ENCODE measurements at places on chromosomes 2 and 18.

DNA sequence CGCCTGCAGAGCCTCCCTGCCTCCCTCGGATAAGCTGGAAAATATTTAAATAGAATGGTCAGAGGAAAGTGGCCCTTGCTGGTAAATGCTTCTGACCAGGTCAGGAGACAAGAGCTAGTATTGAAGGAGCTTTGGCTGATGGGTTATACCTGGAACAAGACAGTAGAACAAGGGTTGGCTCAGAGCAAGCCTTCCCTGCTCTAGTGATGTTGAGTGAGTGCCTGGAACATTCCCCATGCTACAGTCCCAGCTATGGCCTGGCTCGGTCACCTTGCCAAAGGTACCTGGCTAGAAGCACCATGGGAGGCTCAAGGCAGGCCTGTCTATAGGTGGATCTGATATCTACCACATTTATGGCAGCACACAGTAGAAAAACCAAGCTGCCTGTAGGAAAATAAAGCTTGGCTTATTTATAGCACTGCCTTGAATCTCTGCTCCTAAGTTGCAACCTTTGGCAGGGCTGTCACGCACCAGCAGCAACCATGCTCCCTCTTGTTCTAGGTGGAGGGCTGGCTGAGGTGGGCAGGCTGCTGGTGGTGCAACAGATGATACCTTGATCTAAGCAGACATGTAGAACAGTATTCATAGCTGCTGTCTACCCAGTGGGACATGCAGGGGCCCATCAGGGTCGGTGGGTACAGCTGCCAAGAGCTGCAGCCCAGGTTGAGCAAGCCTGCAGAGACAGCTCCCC is 66.7 kb upstream of the BCL2L11 start:
- no peak for DNase-seq

DNA sequence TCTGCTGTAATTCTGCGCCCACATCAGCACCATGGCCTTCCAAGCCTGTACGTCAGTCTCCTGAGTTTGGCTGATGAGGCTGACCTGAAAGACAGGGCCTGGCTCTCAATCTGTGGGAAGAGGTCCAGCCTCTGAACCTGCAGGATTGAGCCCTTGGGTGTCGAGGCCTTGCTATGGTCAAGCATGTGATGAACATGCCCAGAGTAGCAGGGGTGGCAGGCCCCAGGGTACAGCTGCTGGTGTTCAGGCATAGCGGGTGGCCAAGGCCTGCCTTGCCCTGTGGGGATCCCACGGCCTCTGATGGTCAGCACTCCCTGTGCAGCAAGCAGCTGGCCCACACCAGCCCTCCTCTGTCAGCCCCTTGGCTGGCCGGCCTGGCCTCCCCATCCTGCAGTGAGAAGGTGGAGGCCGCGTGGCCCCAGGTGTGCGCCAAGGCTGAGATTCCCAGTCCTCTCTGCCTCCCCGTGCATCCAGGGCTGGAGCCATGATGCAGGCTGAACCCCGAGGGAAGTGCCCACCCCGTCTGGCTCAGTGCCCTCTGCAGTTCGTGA is 298.4 kb downstream of the NDUFA10 start:
- no peak for DNase-seq

GRCh38 chr2:202387608-202388342 is 11.6 kb downstream of the BMPR2 start:
- DNase-seq: no peak

GRCh38 chr18:56890632-56891031 is 239.5 kb downstream of the WDR7 start:
- no peak for DNase-seq

DNA sequence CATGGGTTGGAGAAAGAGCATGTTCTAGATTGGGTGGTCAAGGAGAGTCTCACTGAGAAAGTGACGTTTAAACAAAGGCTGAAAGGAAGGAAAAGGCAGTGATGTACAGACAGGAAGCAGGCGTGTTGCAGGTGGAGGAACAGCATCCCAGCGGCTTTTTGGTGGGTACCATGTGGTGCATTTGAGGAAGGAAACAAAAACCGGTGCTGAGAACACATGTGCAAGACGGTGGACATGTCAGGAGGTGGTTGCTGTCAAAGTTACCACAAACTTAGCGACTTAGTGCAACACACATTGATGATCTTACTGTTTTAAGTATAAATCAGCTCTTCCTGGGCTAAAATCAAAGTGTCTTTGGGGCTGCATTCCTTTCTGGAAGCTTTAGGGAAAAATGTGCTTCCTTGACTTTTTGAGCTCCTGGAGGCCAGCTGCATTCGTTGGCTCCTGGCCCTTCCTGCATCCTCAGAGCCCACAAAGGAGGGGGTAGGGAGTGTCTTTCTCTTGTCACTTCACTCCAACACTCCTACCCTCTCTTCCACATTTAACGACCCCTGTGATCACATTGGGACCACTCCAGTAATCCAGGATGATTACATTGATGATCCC is 380.6 kb downstream of the FBXO15 start:
- DNase-seq: no peak
